Suppressor macrophage treated with lipopolysaccharide for 1 hour (primary cell): ENCODE measurements at places on chromosomes 12 and 14.

- peak; percentile 47 for DNase-seq
Measured at GRCh38 chr14:70020352-70021170, 141.3 kb downstream of the SMOC1 start.

- DNase-seq = no peak
Measured at GRCh38 chr14:55899531-55899930, 218.7 kb upstream of the PELI2 start.

- peak; percentile 52 for DNase-seq
Measured at GRCh38 chr14:20179218-20179617, 11.5 kb upstream of the OR11G2 start.

- peak; percentile 70 for DNase-seq
Measured at GRCh38 chr12:77049767-77050353, 15.5 kb downstream of the E2F7 start.

DNA sequence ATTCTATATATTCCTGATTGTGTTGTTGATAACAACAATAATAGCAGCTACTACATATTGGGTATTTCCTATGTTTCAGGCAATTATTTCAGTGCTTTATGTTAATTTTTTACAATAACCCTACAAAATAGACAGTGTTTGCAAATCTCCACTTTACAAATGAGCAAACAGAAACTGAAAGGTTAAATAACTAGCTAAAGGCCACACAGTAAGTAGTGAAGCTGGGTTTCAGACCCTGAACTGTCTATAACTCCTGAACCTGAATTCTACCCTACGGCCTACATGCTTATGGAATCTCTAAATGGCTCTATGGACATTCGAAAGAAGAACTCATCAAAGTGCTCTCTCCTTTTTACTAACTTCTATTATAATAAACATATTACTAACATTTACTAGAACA is 19.7 kb upstream of the NUDT4 start:
- DNase-seq = no peak
